ENCODE measurements at places on chromosomes 3 and 15.

- DNase-seq = peak; percentile 17
These were observed 45.5 kb downstream of the HPS3 start for GRCh38 chr3:149174901-149175300.

GRCh38 chr15:34582461-34583371 is 735 bp downstream of the GOLGA8B start:
- DNase-seq = no peak

DNA sequence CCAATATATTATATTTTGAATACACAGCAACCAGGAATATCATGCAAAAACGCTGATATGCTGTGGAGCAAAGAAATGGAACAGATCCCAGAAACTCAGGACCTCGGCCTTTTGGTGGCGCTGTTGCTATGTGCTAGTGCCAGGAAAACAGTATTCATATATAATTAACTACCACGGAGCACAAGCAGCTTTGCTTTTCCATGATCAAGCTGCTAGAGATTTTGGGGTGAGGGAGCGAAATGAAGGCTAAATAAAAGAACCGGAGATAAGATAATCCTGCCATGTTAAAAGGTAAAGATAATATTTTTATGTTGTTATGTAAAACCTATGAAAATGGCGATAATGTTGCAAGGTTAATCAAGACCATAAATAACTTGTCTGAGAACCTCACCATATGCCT is 157.7 kb upstream of the FAM3D start:
- peak; percentile 65 for DNase-seq

DNA sequence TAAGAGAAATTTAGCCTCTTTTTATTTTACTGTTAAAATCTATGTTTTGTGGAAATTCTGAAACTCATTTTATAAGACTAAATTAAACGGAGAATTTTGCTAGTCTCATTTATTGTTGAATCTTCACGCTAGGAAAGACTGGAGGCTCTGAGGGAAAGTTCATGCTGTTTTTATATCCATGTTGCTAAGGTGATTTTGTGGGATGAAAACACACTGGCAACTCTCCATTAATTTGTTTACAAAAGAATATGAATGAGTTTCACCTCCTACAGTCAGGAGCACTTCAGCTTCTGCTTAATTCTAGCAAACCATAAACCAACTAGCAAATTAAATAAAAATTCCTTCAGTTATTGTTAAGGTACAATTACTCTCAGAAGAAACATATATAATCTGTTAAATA is 195.4 kb downstream of the RAP2B start:
- no peak for DNase-seq

GRCh38 chr3:181771120-181771519 is 59.4 kb downstream of the SOX2 start:
- no peak for DNase-seq

- peak; percentile 58 for DNase-seq
These were observed 504.2 kb upstream of the PROK2 start for GRCh38 chr3:72288955-72289691.

DNA sequence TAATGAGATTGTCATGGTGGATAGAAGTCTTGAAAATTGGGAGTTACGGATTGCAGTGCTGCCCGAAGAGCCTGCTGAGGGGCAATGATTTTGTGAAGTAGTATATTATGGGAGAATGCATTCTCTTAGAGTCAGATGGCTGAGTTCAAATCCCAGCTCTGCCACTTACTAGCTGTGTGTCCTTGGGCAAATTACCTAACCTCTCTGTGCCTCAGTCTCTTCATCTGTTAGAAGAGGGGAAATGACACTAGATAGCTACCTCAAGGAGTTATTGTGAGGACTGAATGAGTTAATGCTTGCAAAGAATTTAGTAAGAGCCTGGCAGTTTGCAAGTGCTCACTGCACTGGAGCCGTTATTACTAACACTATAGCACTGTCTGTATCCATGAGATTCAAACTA is 15.4 kb downstream of the FGD5 start:
- DNase-seq = no peak

DNA sequence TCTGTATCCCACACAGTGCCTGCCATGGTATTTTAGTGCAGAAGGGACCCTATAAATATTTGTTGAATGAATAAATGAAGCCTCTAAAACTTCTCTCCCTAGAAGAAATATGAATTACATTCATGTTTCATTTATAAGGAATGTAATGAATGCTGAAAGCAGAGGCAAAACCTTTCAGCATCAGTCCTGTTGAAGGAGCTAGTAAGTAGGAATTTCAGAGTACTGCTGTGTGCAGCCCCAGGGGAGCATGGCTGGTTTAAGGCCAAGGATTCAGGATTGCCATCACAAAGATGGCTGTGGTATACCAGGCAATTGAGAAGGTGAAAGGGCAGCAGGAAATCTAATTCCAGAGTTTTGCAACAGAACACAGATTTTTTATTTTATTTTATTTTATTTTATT is 1131.4 kb downstream of the IGSF11 start:
- peak; percentile 68 for DNase-seq

GRCh38 chr3:82236257-82236656 is 474.8 kb upstream of the GBE1 start:
- DNase-seq = no peak

DNA sequence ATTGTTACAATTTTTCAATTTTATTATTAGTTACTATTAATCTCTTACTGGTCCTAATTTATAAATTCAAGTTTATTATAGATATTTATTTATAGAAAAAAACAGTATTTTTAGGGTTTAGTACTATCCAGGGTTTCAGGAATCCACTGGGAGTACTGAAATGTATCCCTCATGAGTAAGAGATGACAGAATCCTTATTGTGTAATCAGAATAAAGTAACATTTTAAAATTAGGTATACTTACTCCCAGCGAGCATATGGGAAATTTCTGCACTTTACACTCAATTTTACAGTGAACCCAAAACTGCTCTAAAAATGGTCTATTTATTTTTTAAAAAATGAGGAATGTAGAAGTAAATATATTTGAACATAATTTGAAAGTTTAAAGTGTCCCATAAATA is 202.7 kb downstream of the CGGBP1 start:
- peak; percentile 61 for DNase-seq

GRCh38 chr15:66721501-66721937 is 19.5 kb downstream of the SMAD6 start:
- peak; percentile 41 for DNase-seq

DNA sequence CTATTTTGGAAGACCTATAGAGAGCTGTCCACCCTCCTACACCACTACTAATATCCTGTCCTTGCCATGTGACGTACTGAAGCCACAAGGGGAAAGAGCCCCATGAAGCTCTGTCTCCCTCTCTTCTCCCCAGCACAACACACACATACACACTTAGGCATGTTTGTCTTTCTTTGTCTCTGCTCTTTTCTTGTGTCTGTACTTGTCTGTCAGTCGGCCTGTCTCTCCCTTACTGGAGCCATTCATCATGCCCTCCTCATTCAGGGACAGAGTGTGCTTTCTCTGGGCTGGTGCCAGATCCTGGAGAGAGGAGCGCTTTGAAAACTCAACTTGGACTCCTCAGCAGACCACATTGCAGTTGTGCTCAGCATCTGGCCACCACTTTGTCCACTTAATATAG is 47.6 kb downstream of the PSMD6 start:
- DNase-seq = peak; percentile 87

All from LHCN-M2 (cell line).